ENCODE measurements at places on chromosomes 3 and 15. TPM values are rescaled to one million over a fixed set of nuclear protein-coding genes. Genes with fewer than 3 reads are reported as not detected.

GRCh38 chr3:98612996-98613517 lies 19.6 kb upstream of the CPOX start:
- no peak for DNase-seq

DNA sequence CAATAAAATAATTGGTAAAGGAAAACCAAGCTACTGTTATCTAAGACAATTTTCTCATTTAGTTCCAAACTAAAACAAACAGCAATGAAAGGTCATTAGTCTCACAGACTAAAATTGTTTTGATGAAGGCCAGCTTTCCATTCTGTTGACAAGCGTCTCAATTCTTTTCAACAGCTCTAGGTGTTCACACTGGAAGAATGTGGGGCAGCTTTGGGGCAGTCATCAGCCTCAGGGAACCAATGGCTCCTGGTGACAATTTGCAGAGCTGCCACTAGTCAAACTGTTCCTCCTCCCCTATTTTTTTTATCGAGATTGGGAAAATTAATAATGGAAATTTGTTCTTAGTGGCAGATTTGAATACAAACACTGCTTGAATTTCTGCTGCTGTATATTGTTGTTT lies 104.2 kb downstream of the MEIS2 start:
- DNase-seq, result no peak

DNA sequence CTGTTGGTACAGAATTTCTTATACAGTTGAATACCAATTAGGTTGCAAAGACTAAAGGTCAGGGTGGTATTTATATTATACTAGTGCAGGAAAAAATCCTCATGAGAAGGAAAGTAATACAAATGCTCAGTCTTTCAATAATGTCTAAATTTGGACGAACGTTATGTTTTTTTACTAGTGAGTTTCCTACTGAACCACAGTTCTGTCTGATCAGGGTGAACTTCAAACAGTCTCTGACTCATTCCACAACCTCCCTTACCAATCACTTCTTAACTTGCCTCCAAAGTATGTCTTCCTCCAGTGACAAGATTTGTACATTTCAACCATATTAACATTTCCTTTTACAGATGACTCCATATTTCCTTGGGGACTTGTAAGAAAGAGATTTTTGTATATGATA lies 3.4 kb downstream of the TMEM212 start:
- DNase-seq, result no peak

- DNase-seq, result no peak
Observed at GRCh38 chr3:167691366-167691765, 37.6 kb upstream of the WDR49 start.

- DNase-seq, result no peak
Observed at GRCh38 chr15:94229591-94230369, 1.6 kb upstream of the MCTP2 start.

- no peak for DNase-seq
Observed at GRCh38 chr3:112353365-112353764, 20.4 kb downstream of the CD200 start.

DNA sequence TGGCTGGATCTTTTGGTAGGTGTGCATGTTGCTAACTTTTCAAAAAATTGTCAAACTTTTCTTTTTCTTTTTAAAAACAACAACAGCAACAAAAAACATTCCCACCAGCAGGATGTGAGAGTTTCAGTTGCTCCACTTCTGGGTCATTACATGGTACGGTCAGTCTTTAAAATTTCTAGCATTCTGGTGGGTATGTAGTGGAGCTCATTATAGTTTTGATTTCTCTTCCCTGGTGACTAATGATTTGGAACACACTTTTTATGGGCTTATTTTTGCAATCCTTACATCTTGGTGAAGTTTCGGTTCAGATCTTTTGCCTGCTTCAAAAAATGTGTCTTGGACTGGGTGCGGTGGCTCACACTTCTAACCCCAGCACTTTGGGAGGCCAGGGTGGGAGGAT lies 19.3 kb downstream of the ATP1B3 start:
- no peak for DNase-seq

DNA sequence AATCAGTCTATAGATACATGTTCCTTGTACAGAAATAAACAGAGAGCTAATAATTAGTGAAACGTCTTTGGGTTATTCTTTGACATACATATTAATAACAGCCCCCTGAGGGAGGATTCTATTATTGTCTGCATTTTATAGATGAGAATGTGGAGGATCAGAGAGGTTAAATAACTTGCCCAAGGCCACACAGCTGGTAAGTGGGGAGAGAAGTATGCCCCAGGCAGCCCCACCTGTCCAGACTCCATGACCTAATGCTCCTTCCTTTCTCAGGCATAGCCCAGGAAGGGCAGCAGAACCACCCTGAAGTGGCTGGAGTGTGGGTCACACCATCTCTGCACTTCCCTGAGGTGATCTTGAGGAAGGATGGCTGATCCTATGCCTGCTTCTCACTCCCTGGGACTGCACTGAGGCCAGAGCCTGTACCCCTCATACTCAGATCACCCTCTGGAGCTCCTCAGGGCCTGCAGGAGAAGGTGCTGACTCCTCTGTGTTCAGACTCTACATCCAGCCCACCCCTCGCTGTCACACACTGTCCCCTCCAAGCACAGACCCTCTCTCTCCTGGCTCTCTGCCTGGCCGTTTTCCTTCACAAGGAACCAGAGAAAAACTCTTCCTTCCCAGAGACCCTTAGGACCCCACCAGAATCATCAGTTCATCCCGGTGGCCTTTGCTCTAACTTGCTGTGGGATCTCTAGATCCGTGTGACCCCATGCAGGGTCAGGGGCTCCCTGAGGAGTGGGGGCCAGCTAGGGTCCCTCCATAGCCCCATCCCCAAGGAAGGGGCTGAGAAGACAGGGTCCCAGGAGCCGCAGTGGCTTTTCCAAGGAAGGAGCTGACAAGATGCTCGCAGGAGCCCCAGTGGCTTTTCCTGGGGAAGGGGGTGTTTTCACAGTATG lies 4.4 kb upstream of the HHATL start:
- DNase-seq, result no peak

- peak; percentile 4 for DNase-seq
Observed at GRCh38 chr3:188776447-188776846, 395.3 kb upstream of the TPRG1 start.

- DNase-seq, result no peak
Observed at GRCh38 chr15:87916208-87916607, 340.3 kb downstream of the NTRK3 start.

- no peak for DNase-seq
Observed at GRCh38 chr3:185155678-185156077, 2.8 kb upstream of the C3orf70 start.

- DNase-seq, result no peak
Observed at GRCh38 chr15:66388576-66388975, 1.9 kb downstream of the MAP2K1 start.

DNA sequence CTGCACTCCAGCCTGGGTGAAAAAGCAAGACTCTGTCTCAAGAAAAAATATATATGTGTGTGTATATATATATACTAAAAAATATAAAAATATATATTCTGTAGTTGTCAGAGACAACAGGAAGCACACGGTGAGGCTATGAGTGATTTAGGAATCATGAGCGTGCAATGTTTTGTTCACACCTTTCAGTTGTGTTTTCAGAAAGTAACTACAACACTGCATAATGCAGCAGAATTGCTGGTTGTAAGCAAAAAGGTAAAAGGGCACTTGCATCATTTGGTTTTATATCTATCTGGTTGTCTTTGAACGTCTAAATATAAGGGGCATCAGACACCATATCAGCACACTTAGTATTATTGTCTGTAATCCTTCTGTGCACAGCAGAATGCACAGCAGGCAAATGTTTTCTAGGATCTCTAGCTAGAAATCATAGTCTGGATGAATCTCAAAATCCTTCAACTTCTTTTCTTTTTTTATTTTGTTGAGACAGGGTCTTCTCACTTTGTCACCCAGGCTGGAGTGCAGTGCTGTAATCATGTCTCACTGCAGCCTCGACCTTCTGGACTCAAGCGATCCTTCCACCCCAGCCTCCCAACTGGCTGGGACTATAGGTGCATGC lies 44.8 kb downstream of the CCR3 start:
- peak; percentile 74 for DNase-seq

- no peak for DNase-seq
Observed at GRCh38 chr3:53682807-53683206, 163.4 kb downstream of the CHDH start.

- no peak for DNase-seq
Observed at GRCh38 chr15:95558131-95558530, 772.4 kb upstream of the NR2F2 start.

- DNase-seq, result no peak
Observed at GRCh38 chr15:100602823-100603393, 519 bp downstream of the ASB7 start.

- DNase-seq, result no peak
Observed at GRCh38 chr3:186651678-186652215, 11.5 kb downstream of the FETUB start.

DNA sequence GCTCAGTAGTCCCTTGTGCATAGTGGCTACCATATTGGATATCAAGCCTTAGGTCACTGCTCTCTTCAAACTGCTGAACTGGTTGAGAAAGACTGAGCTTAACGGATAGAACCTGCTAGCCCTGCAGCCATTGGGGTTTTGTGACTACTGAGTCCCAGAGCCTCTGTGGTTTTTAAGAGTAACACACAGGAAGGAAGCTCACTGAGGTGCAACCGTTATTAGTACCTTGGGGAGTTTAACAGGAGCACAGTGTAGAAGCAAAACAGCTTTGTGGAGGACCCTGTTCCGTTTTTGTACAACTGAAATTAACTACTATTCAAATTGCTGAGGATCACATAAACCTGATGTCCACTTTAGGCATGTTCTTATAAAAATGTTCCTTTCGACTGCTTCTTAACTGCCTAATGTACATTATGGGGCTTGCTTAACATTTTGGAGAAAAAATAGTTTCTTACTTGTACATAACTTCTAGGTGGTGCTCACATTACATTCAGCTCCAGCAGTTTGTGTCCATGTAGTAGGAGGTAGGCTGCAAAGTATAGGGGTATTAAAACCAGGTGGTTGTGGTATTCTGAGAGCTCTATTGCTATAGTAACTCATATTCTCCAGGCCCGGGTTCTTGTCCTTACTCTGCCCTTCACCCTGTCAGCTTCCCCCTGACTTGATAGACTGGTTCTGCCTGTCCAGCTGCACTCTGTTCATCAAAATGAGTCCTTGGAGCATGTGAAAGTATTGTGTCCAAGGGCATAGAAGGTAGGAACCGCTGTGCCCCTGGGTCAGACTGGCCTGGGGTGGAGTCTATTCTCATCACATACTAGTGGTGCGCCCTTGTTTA lies 17.3 kb downstream of the PXK start:
- DNase-seq, result no peak

- no peak for DNase-seq
Observed at GRCh38 chr3:144142151-144142840, 170.7 kb downstream of the DIPK2A start.

DNA sequence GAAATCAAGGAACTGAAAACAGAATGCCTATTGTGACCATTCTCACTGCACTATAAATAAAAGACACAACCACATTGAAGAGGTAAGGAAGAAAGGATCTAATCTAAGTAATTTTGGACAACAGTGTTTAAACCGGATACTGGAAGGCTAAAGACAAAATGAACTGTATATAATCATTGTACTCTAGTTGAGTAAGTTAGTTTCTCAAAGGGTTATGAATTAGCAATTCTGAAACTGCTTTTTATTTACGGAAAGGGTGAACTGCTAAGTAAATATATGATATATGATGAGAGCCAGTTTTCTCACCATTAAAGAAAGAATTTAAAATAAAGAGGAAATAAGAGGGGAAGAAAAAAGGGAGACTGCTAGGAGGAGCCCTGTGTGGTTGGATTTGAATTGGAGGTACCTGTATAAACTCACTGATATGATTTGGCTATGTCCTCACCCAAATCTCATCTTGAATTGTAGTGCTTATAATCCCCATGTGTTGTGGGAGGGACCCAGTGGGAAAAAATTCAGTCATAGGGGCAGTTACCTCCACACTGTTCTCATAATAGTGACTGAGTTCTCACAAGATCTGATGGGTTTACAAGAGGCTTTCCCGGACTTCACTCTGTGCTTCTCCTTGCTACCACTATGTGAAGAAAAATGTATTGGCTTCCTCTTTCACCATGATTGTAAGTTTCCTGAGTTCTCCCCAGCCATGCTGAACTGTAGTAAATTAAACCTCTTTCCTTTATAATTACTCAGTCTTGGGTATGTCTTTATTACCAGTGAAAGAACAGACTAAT lies 607.7 kb downstream of the PYDC2 start:
- DNase-seq, result no peak

DNA sequence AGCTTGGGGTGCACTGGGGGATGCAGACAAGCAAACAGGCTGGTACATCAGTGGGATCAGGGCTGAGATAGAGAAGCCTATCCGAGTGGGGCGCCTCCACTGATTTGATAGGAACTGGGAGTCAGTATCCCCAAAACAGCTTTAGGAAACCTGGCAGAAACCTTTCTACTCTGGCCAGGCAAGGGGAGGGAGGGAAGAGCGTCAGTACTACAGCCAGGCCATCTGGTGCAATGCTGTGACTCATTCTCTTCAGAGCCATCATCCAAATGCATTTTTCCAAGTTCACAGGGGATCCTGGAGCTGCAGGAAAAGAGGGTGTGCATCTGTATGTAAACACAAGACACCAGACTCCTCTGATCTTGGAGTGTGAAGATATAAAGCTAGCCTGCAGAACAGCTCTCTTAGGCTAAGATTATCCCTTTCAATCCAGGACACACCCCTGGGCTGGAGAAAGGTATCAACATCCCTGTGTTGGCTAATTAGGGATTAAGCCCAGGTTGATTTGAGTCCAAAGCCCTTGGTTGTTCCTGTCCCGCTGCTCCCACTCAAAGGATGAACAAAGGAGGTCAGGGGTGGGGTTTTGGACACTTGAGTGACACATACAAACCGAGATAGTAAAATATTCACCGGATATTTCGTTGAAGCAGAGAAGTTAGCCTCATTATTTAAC lies 9.3 kb downstream of the GALNT15 start:
- DNase-seq, result no peak

DNA sequence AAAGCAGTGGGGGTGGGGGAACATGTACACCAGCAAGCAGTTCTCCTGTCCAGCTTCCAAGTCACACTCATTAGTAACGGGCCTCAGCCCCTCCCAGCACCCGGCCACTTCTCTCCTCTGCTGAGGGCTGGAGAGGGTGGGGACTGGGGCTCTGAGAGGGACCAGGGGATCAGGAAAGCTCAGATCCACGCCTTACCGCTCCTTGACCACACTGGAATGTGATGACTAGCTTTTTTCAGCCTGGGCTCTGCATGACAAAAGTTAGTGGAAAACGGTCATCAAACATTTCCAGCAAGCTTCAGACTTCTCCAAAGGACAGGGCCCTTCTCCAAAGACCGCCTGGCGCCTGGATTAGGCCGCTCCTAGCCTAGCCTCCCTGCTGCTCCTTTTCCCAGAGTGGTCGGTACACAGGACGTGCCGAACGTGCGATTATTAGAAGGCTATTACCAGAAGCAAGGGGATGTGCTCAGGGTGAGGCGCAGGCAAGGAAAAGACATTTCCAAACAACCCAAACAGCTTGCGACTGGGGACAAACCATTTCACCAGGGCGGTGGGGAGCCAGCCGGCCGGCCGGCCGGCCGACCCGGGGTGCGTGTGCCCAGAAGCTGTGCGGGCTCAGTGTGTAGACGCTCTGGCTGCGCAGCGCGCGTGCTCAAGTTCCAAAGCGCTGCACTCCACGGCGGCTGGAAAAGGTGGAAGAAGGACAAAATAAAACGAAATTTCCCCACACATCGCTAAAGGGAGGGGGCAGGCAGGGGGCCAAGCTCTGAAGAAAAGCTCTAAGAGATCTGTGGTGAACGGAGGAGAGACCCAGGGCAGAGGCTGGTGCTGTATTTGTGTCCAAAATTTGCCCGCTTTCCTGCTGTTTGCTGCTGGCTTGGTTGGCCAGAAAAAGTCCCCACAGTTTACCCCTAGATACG lies 51.0 kb upstream of the SSR3 start:
- peak; percentile 91 for DNase-seq

GRCh38 chr3:15796331-15796730 lies 1.4 kb downstream of the ANKRD28 start:
- no peak for DNase-seq

CSNK1G1 gene
- total RNA-seq, result 9.1 TPM

PAQR5 gene
- total RNA-seq, result 0.32 TPM
